ENCODE measurements at places on chromosomes 7 and 10.

DNA sequence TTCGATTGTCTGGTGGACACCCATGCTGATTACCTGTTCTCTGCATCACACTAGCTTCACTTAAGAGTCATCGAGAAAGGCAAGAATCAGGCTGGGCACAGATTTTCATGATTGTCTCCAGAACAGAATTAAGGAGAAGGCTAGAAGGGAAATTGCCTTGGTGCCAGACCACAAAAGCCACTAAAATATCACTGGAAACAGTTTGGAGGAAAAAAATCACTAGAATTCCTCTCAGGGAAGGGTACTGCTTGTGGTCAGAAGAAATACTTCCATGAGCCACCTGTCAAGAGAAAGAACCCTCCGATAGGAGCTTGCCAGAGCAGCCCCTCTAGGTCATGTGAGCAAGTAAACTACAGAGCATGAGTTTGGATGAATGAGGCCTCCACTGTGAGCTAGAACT lies 269.3 kb upstream of the TEX47 start:
- DNase-seq = no peak

DNA sequence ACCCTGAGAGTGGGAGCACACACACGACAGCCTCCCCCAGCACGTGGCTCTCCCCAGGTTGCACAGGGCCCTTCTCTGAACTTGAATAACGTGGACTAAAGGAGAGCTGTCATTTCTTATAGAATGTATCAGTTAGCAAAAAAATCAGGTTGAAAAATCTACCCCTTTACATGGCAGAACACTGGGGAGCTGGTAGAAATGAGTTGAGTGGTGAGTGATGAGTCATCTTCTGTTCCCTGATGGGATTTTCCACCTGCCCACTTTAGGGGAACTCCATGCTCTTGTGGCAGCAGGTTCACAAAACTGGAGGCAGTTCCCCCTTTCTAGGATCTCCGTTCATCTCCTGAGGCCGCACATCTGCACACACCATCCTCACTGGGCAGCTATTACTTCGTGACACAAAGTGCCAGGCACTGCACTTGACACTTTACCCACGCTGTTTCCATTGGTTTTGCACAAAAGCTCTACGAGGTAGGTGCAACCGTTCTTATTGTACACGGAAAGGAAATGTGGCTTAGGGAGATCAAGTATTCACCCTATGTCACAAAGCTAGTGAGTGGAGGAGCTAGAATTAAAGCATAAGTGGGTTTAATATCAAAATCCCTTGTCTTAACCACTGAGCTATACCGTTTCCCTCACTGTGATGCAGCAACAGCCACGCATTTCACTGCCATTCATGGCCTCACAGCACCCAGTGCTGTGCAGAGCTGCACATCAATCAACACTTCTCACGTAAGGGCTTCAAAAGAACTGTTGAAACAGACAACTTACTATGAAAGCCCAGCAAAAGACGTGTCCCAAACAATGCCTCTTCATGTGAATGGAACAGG lies 80.2 kb downstream of the RNF216 start:
- no peak for DNase-seq

DNA sequence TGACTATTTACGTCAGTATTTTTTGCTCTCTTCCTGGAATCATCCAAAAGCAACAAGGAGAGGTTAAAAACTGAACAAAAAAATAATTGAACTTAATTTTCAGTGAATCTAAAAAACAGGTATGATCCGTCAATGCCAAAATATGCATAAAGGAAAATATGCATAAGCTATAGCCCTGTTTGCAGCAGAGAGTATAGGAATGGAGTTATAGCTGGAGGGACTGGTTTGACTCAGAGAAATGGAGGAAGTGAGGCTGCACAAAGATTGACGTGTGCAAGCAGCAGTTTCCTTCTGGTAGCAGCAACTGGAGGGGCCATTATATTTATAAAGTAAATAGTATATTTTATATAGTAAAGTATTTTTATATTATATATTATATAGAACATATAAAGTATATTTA lies 37.1 kb downstream of the GNG11 start:
- DNase-seq = no peak

- DNase-seq = no peak
Measured at GRCh38 chr7:96558530-96558929, 151.1 kb downstream of the SEM1 start.

DNA sequence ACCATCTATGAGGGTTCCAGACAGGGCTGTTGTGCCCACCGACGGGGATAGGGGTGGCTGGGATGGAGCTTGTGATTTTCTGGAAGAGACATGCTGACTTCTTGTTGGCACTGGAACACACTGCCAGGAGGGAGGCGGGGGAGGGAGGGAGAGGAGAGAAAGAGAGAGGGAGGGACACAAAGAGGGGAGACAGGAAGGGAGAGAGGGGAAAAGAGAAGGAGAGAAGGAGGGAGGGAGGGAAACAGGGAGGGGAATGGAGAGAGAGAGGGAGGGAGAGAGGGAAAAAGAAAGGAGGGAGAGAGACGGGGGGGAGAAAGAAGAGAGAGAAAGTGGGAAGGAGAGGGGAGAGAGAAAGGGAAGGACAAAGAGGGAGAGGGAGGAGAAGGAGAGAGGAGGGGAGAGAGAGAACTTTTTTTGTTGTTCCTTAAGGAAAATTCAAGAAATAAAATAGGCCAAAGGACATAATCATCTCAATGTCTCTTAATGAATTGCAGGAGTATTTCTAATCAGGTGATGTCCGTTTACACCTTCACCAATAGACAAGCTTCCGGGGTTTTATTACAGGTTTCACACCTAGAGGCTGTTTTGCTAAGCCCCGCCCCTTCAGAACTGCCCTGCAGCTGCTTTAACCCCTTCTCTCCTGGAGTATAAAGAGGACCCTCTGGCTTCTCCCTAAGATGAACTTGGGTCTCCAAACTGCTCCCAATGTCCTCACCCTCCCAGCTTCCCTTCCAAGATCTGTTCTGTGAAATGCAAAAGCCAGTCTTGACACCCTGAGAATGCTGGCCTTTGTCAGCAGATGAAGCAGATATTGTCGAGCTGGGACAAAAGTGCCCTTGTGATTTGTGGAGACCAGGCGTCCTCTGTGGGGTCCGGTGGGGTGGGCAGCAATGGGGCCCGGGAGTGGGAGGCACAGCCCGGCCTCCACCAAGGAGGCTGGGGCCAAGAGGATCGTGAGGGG lies 82.0 kb upstream of the GTF2IRD1 start:
- no peak for DNase-seq
